Keratinocyte (primary cell): ENCODE measurements at places on chromosomes 4 and X. TPM values are rescaled to one million over a fixed set of nuclear protein-coding genes. Genes with fewer than 3 reads are reported as not detected.

The TEX13C gene
- polyA plus RNA-seq, result not detected in 3 replicates

The HHIP gene
- 0.08 to 0.44 TPM (median 0.20 TPM) in 3 replicates for polyA plus RNA-seq

The UTP3 gene
- 17.0 to 27.7 TPM (median 18.5 TPM) in 3 replicates for polyA plus RNA-seq

The MAGED4 gene
- 0.06 TPM in 1 of 3 replicates, not detected in the others for polyA plus RNA-seq

The MOSPD2 gene
- 14.0 to 20.4 TPM (median 15.6 TPM) in 3 replicates for polyA plus RNA-seq

The CXCL6 gene
- 0.08 to 0.29 TPM in 2 of 3 replicates, not detected in the other for polyA plus RNA-seq

The SSX2B gene
- not detected in 3 replicates for polyA plus RNA-seq

The TEC gene
- 0.20 to 0.39 TPM (median 0.26 TPM) in 3 replicates for polyA plus RNA-seq

The TEX13B gene
- polyA plus RNA-seq, result not detected in 3 replicates

The ARMCX6 gene
- 43.5 to 60.8 TPM (median 56.1 TPM) in 3 replicates for polyA plus RNA-seq

GRCh38 chr4:33316578-33316977 lies 2596.4 kb downstream of the PCDH7 start:
- DNase-seq, result no peak

DNA sequence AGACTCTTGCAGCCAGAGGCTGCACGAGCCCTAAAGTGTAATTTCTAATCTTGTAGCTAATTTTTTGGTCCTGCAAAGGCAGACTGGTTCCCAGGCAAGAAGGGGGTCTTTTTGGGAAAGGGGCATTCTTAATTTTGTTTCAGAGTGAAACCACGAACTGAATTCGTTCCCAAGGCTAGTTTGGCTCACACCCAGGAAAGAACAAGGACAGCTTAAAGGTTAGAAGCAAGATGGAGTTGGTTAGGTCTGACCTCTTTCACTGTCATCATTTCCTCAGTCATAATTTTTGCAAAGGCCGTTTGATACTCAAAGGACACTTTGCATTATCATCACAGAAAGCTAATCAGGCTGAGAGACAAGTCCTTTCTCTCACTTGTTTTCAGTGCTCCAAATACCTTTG lies 30.9 kb downstream of the XG start:
- DNase-seq, result no peak

GRCh38 chrX:103250977-103251376 lies 4.0 kb downstream of the TCEAL8 start:
- DNase-seq, result no peak

DNA sequence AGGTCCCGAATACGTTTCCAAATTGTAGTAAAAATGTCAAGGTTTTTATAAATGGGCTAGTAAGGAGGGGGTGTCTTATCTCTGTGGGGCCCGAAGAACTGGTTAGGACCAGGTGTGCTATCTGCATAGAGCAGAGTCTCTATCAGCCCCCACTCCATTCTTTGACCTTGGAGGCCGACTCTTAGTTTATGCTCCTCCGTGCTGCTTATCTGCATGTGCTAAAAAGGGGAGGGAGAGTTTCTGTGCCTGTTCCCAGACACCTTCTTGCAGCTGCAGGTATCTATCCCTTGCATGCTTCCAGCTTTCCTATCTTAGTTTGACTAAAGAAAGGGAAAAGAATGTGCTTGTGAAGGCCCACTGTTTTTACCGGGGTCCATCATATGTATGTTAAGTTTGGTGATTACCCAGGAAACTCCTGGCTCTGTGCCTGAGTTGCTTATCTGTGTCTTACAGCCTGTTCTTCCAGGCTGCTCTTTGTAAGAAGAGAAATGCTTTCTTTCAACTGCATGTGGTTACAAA lies 28.6 kb upstream of the NAF1 start:
- no peak for DNase-seq

- DNase-seq, result no peak
Measured at GRCh38 chr4:15695729-15696128, 7.1 kb upstream of the BST1 start.

DNA sequence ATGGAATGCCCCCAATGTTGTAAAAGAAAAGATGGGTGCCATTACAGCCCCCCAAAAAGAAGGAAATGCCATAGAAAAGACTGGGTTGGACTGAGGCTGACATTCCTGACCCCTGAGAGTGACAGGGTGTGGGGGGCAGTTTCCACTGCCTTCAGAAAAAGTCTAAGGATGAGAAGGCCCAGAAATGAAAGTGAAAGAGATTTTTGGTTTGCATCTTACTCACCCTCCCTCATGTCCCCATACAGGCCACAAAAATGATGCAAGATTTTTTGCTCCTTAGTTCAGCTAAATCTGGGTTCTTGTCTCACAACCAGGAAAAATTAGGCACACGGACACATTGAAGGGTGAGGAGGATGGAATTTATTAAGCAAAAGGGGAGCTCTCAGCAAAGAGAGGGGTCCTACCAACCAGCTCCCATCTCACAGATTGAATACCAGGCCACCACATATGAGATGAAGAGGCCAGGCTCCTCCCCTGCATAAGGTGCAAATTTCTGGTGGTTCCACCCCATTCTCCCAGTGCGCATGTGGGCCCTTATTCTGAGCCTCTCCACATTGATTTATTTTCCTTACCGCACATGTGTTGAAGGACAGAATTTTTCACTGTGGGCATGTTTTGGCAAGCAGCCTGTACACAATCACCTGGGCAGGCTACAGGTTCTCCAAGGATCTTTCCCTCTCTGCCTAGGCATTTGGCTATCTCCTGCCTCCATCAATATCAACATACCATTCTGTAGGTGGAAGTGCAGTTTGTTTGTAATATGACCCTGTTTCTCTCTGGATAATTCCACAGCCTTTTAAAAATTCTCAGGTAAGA lies 18.8 kb downstream of the PPP4R3C start:
- DNase-seq, result no peak

DNA sequence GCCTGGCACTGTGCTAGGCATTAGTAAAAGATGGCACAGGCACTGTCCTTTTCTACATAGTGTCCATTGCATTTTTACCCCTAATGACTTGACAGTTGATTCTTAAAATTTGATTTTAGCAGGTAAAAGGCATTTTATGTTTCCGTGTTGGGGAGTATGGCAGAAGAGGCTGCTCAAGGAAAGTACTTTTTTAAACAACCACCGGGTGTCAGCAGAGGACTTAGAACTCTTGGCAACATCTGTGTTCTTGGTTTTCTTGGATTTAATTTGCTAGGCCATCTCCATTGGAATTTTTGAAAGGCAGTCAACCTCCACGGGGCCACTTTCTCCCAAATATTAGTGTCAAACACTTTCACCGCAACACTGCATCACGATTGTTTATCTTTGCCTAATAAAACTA lies 102.9 kb downstream of the TSPAN7 start:
- no peak for DNase-seq

- DNase-seq, result no peak
Measured at GRCh38 chrX:43000121-43000520, 222.2 kb upstream of the PPP1R2C start.
